Bronchus fibroblast of lung (primary cell): ENCODE measurements at places on chromosomes 1 and 21. TPM values are rescaled to one million over a fixed set of nuclear protein-coding genes. Genes with fewer than 3 reads are reported as not detected.

The SPATA1 gene
- total RNA-seq: not detected in 2 replicates

The RNU1-3 gene
- total RNA-seq: under 0.01 TPM in 1 of 2 replicates, not detected in the other

The ETV3L gene
- not detected in 2 replicates for total RNA-seq

The CAMK1G gene
- total RNA-seq: 1.0 and 1.2 TPM in 2 replicates

The PROK1 gene
- not detected in 2 replicates for total RNA-seq

The MYCBP gene
- total RNA-seq: 11.9 and 31.6 TPM in 2 replicates

The LIN28A gene
- not detected in 2 replicates for total RNA-seq

The DISC1 gene
- total RNA-seq: 3.1 and 3.4 TPM in 2 replicates

The HFM1 gene
- total RNA-seq: 0.34 and 1.0 TPM in 2 replicates

The RSBN1 gene
- 5.6 and 7.4 TPM in 2 replicates for total RNA-seq

The SPRR2B gene
- total RNA-seq: not detected in 2 replicates

The TTC22 gene
- total RNA-seq: not detected in 2 replicates

The ERMAP gene
- 6.2 and 6.7 TPM in 2 replicates for total RNA-seq

The CEP170 gene
- 44.6 and 50.6 TPM in 2 replicates for total RNA-seq

The HES5 gene
- total RNA-seq: not detected in 2 replicates

The ADIPOR1 gene
- 61.1 and 65.1 TPM in 2 replicates for total RNA-seq

The SH2D1B gene
- 0.15 TPM in 1 of 2 replicates, not detected in the other for total RNA-seq

The CAPN8 gene
- total RNA-seq: not detected in 2 replicates

The SMG5 gene
- 32.3 and 33.0 TPM in 2 replicates for total RNA-seq

The BRINP3 gene
- under 0.01 TPM in 1 of 2 replicates, not detected in the other for total RNA-seq

The ZBTB21 gene
- 4.4 and 7.6 TPM in 2 replicates for total RNA-seq

The TEDDM1 gene
- not detected in 2 replicates for total RNA-seq

The HUNK gene
- under 0.01 and 0.34 TPM in 2 replicates for total RNA-seq

The UBASH3A gene
- not detected in 2 replicates for total RNA-seq

The RYR2 gene
- not detected in 2 replicates for total RNA-seq

The HES2 gene
- under 0.01 and 0.15 TPM in 2 replicates for total RNA-seq

The LCE3E gene
- total RNA-seq: not detected in 2 replicates

The FMO2 gene
- 3.4 and 3.9 TPM in 2 replicates for total RNA-seq

The DEDD gene
- 25.2 and 32.0 TPM in 2 replicates for total RNA-seq

The RGSL1 gene
- total RNA-seq: not detected in 2 replicates

The FCRL1 gene
- not detected in 2 replicates for total RNA-seq

The KLHDC7A gene
- total RNA-seq: not detected in 2 replicates

The OR2L8 gene
- total RNA-seq: not detected in 2 replicates

The COL6A1 gene
- total RNA-seq: 786 and 792 TPM in 2 replicates

The ST6GALNAC5 gene
- total RNA-seq: 0.15 and 0.34 TPM in 2 replicates

The TMEM82 gene
- total RNA-seq: not detected in 2 replicates

The FAM151A gene
- total RNA-seq: not detected in 2 replicates

The WNT3A gene
- total RNA-seq: not detected in 2 replicates

The TNFRSF8 gene
- not detected in 2 replicates for total RNA-seq

The SYT11 gene
- total RNA-seq: 20.8 and 21.9 TPM in 2 replicates

The CLDN8 gene
- total RNA-seq: not detected in 2 replicates

The KIF26B gene
- total RNA-seq: 0.59 and 1.0 TPM in 2 replicates

The TEX38 gene
- not detected in 2 replicates for total RNA-seq

The SYT6 gene
- not detected in 2 replicates for total RNA-seq

The UTS2 gene
- 0.17 TPM in 1 of 2 replicates, not detected in the other for total RNA-seq

The IGSF5 gene
- not detected in 2 replicates for total RNA-seq

The CELA3B gene
- not detected in 2 replicates for total RNA-seq

The FALEC gene
- total RNA-seq: not detected in 2 replicates

The ZNF678 gene
- total RNA-seq: 4.9 and 5.5 TPM in 2 replicates

The TCHH gene
- not detected in 2 replicates for total RNA-seq
